Fibroblast of the aortic adventitia (primary cell): ENCODE measurements at places on chromosomes 6 and 20.

GRCh38 chr6:11497107-11497506, 40.4 kb upstream of the TMEM170B start:
- DNase-seq, result no peak

GRCh38 chr6:16511723-16512489, 249.4 kb downstream of the ATXN1 start:
- DNase-seq, result no peak

DNA sequence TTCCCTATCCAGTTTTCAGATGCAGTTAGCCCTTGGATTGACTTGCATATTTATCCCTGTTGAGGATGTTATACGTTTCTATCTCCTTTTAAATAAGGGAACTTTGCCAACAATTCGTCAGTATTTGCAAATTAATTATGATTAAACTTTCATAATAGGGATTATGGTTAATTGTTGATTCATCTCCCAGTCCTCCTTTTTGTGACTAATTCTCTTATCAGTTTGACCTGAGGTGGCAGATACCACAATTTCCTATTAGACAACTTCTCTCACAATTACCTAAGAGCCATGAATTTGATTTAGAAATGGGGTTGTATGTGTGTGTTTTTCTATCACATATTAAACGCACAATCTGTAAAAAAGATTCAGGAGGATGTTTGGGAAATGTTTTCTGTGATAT, 172.9 kb downstream of the LAMA2 start:
- peak; percentile 16 for DNase-seq

DNA sequence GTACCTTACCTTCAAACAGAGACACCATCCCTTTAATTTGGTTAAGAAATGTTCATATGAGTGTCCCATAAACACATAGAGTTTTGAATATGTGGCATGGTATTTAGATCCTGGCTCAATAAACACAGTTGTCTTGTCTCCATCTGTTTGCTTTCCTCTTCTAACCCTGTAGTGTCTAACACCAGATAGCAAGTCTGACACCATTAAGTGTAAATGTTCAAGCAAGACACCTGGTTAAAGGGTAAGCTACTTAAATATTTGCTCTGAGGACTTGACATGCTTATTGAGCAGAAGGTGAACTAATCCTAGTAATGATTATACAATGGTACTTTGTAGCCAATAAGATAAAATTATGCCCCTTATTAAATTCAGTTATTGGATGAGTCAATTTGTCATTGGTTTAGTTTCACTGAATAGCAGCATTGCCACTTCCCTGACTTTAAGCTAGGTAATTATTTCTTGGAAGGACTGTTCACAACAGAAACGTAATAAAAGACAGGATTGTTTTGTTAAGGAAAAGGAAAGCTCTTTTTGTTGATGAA, 26.9 kb upstream of the GOPC start:
- DNase-seq, result no peak

GRCh38 chr6:131255434-131255833, 120.2 kb downstream of the AKAP7 start:
- no peak for DNase-seq

- DNase-seq, result no peak
Measured at GRCh38 chr20:51023617-51024155, 779 bp upstream of the KCNG1 start.

GRCh38 chr6:43180985-43181384, 1.0 kb upstream of the CUL9 start:
- DNase-seq, result no peak

- DNase-seq, result no peak
Measured at GRCh38 chr6:145621776-145622175, 113.5 kb downstream of the EPM2A start.

DNA sequence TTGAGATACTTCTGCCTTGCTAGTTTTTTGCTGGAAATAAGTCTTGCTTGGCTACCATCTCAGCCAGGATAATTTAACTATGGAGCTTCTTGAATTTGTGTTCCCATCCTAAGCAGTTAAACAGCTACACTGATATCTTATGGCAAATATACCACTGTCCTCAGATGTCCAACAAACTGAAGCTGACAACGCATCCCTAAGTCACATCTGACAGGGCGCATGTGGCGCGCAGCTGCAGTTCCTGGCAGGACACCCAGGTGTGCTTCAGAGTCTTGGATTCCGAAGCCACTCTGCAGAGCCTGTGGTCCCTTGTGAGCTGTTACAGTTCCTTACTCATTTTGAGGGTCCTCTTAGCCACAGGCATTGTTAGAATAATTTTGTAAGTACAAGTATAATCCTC, 127.9 kb downstream of the WDR27 start:
- no peak for DNase-seq

- DNase-seq, result no peak
Measured at GRCh38 chr20:47295921-47296426, 60.5 kb downstream of the ZMYND8 start.

DNA sequence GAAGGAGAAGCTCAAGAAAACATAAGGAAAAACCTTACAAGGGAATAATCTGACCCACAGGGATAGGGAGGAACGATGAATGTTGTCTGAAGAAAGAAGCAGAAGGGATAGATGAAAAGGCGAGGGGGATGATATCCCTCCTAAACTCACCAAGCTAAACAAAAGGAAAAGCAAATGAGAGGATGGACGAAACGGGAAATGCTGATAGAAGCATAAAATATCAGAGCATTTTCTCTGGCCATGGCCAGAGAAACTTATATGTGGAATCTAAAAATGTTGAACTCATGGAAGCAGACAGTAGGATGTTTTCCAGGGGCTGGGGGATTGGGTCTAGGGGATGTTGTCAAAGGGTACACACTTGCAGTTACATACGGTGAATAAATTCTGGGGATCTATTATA, 148.4 kb upstream of the FOXQ1 start:
- DNase-seq, result no peak
